CD4-positive, alpha-beta T cell treated with Interleukin-2 at 100 ng/mL for 4 hours (primary cell): ENCODE measurements at places on chromosomes 5 and 9.

DNA sequence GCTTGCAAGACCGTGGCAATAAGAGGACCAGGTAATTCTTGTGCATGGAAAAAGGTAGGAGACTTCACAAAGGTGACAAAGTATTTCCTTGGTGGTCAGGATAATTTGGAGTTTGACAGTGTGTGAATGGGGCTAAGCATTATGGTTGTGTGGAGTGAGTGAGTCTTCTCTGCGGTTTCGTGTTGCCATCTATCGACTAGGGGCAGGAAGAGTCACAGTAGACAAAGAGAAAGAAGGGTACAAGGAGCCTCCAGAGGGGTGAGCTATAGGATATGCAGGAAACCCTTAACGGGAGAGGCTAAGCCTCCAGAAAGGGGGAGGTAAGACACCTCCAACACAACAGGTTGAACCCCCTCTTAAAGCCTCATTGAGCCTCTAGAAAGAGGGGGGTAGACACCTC is 64.0 kb upstream of the RANBP6 start:
- no peak for DNase-seq

- DNase-seq: no peak
Measured at GRCh38 chr5:164799391-164799790, 1294.0 kb downstream of the MAT2B start.

GRCh38 chr9:92509050-92509449 is 26.7 kb downstream of the ECM2 start:
- no peak for DNase-seq

DNA sequence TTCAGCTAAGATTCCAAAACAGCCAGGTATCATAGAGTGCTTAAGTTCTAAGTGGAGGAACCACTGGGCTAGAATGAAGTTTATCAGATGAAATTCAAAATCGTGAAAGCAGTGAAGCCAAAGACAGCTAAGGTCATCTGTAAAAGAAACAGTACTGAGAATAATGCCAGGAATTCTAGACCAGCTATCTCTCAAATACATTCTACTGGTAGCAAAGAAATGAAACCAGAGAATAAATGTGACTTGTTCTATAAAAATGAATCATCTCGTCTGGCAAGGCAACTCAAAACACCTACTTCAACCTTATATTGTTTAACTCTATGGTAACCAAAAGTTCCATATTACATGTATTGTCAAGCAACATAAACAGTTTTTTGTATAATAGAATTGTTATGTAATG is 51.3 kb upstream of the RGMB start:
- DNase-seq: no peak

DNA sequence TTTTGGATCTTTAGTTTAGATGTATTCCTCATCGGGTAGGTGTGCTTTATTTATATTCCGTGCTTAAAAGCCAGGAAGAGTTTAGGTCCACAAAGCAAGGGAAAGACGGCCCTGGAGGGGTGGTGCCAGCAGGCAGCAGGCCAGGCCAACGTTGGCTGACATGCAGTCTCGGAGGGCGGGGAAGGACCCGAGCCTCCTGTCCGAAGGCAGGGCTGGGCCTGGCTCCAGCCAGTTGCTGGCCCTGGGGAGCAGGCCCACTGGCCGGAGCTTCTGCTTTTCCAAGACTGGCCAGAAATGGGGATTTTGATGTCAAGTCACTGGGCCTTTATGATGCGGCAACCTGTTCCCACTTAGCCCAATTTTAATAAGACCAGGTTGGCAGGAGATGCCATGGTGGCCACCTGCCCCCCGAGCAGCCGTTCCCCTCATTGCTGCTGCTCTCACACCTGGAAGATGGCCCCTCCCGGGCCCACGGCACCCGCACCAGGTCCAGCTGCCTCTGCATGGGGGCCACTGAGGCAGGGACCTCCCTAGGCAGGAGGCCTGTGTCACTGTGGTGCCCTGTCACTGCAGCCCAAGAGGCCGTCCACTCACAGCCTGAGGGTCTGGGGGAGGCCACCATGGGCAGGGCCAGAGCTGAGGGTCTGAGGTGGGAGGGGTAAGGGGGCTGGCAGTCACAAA is 23.2 kb downstream of the LPCAT1 start:
- DNase-seq: no peak
